ENCODE measurements at places on chromosomes 6 and 20. TPM values are rescaled to one million over a fixed set of nuclear protein-coding genes. Genes with fewer than 3 reads are reported as not detected.

GRCh38 chr20:59645271-59645670 is 40.9 kb downstream of the PHACTR3 start:
- no peak for DNase-seq

GRCh38 chr6:81575442-81575841 is 177.0 kb downstream of the TENT5A start:
- DNase-seq: no peak

- DNase-seq: no peak
These were observed 10.6 kb downstream of the ACSS2 start for GRCh38 chr20:34887023-34887422.

GRCh38 chr20:17872959-17873358 is 95.6 kb downstream of the SNX5 start:
- no peak for DNase-seq

DNA sequence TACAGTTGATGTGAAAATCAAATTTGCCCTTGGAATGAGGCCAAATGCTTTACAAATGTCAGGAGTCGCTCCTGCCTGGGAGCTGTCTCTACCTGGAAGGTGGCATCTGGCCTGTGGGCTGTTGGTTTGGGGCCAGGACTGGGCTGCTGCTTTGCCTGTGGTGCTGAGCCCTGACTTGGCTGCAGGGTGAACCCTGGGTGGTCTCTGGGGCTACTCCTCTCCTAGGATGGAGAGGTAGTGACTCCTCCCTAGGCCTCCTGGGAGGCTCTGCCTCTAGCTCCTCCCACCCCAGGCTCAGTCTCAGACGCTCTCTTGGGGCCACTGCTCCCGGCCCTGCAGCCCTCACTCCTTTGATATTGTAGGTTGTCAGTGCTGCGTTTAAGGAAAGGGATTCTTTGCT is 47.5 kb downstream of the EFCAB8 start:
- DNase-seq: no peak

DNA sequence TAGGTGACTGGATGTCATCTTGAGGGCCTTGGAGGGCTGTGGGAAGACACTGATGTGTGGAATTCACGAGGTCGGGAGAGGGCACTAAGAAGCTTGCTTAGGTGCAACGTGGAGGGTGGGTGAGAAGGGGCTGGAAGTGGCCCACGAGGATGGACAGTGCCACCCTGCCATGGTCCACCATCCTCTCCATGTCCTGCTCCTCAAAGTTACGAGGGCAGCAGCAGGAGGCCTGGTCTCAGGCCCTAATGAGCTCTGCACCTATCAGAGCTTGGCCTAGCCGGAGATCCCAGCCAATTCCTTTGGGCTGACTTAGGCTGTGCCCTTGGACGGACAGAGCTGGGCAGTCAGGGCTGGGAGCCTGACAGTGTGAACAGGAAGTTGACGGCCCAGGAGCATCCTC is 27.8 kb upstream of the SCRT2 start:
- no peak for DNase-seq

- no peak for DNase-seq
These were observed 43.3 kb upstream of the LRFN2 start for GRCh38 chr6:40630488-40630887.

The SEMG1 gene
- total RNA-seq: not detected
